Stimulated activated CD4-positive, alpha-beta T cell treated with anti-CD3 and anti-CD28 coated beads, Interleukin-12 subunit alpha, Interleukin-12 subunit beta, amount 100 ng/mL, for 48 hours (primary cell): ENCODE measurements at places on chromosomes 2 and 18.
A peak's percentile ranks its signal among the peaks of the same experiment; 100 is the strongest.

GRCh38 chr18:13159579-13159978 lies 59.0 kb upstream of the LDLRAD4 start:
- DNase-seq: no peak

GRCh38 chr2:217966423-217967070 lies 36.2 kb downstream of the TNS1 start:
- DNase-seq: no peak

- no peak for DNase-seq
These were observed 50.0 kb upstream of the ATG16L1 start for GRCh38 chr2:233201258-233202013.

- no peak for DNase-seq
These were observed 17.9 kb downstream of the B3GNT7 start for GRCh38 chr2:231413456-231413855.

DNA sequence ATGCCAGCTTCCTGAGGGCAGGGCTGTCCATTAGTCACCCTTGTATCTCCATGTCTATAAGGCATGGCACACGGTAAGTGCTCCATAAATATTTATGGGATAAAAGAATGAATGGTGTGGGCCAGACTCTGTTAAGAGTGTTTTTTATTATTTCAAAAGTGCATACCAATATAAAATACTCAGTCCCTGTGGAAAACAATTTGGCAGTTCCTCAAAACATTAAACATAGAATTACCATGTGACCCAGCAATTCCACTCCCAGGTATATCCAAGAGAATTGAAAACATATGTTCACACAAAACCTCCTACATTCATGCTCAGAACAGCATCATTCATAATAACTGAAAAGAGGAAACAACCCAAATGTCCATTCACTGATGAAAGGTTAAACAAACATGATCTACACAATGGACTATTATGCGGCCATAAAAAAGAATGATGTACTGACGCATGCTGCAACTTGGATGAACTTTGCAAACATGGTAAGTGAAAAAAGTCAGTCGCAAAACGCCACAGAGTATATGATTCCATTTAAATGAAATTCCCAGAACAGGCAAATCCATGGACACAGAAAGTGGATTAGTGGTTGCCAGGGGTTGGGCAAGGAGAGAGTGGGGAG lies 69.1 kb upstream of the TCF7L1 start:
- no peak for DNase-seq

DNA sequence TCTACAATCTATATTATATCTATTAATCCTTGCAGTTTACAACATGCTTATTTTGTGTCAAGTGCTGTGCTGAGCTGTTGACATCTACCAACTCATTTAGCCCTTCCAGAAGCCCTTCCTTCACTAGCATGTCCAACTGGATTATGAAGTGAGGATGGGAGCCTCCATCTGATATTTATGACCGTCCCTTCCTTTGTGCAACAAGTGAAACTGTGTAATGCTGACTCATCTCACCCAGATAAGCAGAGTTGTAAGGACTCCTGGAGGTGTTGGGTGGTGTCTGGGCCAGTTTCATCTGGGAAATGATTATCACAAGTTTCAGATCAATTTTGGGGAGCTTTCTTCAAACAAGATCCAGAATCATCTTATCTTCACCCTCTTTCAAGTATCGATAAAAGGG lies 156.6 kb upstream of the ETAA1 start:
- no peak for DNase-seq

DNA sequence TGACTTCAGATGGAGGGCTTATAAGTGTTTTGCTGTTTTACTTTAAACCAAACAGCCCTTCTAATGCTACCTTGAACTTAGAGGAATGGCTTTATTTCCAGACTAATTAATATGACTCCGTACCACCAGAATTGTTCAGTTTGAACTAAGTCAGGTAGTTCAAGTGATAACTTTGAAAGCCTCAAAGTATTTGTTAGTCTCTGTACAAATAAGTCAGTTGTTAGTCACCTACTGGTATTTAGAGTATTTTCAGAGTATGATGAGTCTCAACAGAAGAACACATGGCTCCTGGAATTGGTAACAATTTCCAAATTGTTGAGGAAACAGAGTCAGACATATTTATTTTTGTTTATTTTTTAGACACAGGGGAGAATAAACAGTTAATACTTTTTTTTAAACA lies 381.8 kb upstream of the NRXN1 start:
- DNase-seq: no peak

DNA sequence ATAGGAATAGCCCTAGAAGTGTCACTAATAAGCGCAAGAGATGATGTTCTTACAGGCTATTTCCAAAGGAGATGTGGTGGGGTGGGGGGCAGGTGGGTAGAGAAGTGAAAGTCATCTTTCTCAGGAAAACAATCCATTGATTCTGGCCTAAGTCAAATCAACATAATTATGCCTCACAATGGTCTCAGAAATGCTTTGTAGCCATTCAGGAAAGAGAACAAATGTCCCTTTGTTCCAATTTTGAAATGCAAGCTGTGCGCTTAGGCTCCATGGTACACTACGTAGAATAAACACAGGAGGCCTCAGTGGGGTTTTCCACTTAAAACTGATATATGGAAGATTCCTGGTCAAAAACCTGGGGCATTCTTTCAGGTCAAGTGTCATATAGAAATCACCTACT lies 529.9 kb upstream of the KLHL29 start:
- DNase-seq: no peak

DNA sequence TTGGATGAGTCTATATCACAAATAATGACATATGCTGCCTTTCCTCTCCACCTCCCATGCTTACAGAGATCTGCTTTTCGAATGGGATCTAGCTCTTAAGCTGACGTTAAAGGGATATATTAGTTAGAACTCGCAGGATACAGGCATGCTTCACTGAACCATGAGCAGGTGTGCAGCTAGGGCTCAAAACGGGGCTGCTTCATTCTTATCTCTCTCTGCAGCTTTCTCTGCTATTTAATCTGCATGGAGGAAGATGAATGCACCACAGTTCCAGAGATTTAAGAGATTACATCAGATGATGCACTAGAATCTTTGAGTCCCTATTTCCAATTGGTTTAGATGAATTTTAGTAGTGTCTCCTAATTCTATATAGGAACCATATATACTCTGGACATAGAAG lies 327.0 kb downstream of the RAD51AP2 start:
- DNase-seq: no peak

DNA sequence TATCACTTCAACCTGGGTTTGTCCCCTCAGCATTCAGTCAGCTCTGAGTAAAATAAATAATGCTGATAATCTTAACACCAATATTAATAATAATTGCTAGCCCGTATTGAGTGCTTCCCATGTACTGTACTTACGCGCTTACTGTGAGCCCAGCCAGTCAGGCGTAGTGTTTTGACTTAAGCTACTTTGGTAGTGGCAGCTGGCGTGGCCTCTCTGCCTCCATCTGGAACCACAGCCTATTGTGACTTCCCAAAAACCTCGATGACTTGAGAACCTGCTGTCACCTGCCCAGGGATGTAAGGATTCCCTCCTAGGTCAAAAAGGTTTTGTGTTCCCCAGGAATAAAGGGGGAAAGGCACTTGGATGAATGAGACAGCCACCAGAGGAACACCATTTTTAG lies 53.2 kb downstream of the SUMO1 start:
- no peak for DNase-seq

GRCh38 chr2:57602733-57603132 lies 443.9 kb upstream of the VRK2 start:
- no peak for DNase-seq

DNA sequence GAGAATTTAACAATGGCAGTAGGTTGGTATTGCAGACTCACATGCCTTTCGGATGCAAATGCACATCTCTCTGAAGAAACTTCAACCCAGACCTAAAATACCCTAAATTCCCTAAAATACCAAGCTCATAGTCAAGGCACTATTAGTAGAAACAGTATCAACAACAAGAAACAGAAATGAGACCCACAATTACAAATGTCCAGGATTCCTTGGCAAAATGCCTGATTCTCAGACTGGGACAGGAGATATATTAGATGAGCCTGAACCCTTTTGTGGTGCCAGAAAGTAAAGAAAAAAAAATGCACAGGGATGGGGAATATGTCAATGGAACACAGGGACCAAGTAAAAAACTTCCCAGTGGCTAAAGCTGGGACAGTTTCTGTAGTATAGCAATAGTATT lies 77.2 kb downstream of the NAT8 start:
- no peak for DNase-seq

- DNase-seq: no peak
These were observed 37.5 kb downstream of the POLR1A start for GRCh38 chr2:86068136-86068588.

GRCh38 chr2:241133436-241133820 lies 15.8 kb downstream of the PASK start:
- no peak for DNase-seq

- peak; percentile 28 for DNase-seq
These were observed 5.1 kb downstream of the FIGLA start for GRCh38 chr2:70785137-70785911.

DNA sequence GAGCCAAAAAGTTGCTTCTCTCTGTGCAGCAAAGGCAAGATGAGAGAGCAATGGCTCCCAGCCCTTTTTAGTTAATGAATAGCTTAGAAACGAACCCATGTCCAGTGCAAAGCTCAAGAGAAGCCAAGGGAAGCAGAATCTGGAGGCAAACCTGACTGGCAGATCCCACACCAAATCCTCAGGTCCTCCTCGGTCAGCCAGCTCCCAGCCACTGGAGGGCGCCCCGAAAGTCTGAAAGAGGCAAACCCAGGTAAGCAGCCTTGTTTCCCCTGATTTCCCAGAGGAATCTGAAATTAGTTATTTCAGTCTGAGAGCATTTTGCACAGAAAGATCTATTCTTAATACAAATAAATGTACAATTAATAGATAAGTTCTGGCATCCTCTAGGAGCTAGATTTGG lies 71.3 kb upstream of the PID1 start:
- DNase-seq: no peak

DNA sequence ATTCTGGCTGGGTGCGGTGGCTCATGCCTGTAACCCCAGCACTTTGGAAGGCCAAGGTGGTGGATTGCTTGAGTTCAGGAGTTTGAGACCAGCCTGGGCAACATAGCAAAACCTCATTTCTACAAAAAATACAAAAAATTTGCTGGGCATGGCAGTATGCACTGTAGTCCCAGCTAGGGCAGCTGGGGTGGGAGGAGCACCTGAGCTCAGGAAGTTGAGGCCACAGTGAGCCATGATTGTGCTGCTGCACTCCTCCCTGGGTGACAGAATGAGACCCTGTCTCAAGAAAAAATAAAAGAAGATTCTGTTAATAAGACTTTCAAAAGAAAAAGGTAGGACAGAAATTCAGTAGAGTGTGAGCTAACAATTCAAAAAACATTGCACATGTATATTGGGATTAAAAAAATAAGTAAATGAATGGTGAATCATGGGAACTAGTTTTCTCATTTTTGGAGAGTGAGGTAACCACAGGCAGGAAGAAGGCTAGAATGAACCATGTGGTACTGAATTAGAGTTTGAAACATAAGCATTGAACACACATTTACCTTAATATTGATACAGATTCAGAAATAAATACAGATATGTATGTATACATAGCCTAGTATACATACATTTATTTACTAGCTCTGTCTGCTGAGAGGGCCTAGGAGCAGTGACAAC lies 53.5 kb downstream of the NCOA1 start:
- DNase-seq: no peak

DNA sequence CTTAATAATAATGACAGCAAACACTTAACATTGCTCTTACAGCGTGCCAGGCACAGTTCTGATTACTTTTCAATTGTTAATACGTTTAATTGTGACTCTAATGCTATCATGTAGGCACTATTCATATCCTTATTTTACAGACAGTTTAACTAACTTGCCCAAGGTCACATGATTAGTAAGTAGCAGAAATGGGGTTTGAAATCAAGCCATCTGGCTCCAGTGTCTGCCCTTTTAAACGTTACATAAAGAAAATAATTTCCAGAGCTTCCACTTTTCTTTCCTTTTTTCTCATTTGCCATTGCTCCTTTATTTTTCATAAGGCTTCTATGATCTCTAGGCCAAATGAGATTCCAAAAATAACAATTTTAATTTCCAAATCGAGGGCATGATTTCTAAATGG lies 50.6 kb upstream of the IKZF2 start:
- DNase-seq: no peak

- no peak for DNase-seq
These were observed 131.4 kb upstream of the HAAO start for GRCh38 chr2:42923580-42924417.

- DNase-seq: peak; percentile 30
These were observed 221.8 kb downstream of the INSIG2 start for GRCh38 chr2:118309946-118310680.

- no peak for DNase-seq
These were observed 86.0 kb downstream of the CDC42EP3 start for GRCh38 chr2:37585295-37585908.

GRCh38 chr2:156918410-156918809 lies 339.1 kb upstream of the GALNT5 start:
- no peak for DNase-seq
